ENCODE measurements at places on chromosomes 5 and 9. TPM values are rescaled to one million over a fixed set of nuclear protein-coding genes. Genes with fewer than 3 reads are reported as not detected.

- DNase-seq: no peak
Observed at GRCh38 chr5:39340506-39340905, 23.8 kb downstream of the C9 start.

DNA sequence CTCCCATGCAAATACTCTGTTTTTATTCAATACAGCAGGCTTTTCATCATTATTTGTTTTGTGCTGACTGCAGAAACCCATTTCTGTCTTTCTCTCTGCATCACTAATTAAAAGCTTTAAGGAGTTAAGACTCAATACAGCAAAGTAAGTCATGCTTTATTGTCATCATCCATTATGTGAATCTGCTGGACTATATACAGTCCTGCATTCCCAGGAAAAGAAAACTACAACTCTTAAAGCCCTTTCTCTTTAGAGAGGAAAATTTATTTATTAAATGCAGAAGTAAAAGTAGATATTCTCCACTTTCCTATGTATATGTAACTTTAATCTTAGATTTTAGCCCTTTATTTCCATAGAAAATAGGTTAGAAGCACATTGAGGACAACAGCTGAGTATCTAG is 706.6 kb upstream of the RGMB start:
- no peak for DNase-seq

DNA sequence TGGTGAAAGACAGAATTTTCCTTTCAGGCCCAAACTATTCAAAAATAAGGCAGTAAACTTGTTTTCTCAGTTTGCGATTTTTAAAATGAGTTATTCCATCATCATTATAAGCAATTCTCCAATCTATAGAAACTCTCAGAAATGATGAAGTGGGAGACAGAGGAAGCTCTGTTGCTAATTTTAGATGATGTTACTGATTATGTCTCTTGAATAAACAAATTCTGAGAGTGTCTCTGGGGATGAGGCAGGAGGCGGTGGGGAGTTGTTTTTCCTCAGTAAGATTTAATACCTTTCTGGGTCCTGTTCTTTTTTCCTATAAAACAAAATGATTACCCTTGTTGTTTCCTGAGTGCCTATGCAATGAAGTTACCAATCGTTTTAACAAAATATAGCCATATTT is 43.9 kb upstream of the TEX48 start:
- no peak for DNase-seq

DNA sequence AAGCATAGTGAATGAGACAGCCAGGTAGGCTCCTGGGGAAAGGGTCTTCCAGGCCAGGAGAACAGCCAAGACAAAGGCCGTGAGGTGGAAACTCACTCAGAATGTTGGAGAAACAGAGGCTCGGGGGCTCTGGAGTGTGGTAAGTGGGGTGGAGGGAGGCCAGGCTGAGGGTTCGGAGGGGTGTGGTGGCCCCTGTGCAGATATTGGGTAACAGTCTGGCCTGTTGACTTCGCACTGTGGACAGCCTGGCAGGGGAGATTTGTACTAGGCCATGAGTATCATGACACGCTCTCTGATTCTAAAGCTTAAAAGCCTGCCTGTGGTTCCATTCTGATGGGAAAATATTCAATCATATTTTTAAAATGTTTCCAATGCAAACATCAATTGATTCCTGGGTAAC is 239.3 kb downstream of the GADD45G start:
- no peak for DNase-seq

GRCh38 chr5:173940269-173940668 is 48.7 kb upstream of the C5orf47 start:
- no peak for DNase-seq

GRCh38 chr9:82332774-82333152 is 344.2 kb downstream of the SPATA31D1 start:
- no peak for DNase-seq

DNA sequence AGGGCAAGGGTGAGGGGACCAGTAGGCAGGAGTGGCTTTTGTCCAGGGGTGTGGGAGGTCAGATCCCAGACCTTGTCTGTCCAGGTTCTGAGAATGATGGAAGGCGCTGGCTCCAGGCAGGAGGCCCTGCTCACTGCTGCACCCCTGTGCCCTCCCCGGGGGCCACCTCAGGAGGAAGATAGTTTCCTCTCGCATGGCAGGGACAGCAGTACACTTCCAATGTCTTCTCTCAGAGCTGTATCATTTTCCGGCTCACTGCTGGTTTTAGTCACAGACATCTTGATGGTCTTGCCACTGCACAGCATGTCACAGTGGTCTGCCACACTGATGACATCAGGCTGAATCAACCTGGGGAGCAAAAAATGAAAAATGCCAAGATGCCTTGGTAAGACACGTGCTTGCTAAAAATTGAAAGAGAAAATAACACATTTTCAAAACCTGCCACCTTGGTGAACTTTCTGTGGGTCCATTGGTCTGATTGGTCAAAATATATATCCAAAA is 3.3 kb upstream of the SLC6A3 start:
- DNase-seq: no peak

DNA sequence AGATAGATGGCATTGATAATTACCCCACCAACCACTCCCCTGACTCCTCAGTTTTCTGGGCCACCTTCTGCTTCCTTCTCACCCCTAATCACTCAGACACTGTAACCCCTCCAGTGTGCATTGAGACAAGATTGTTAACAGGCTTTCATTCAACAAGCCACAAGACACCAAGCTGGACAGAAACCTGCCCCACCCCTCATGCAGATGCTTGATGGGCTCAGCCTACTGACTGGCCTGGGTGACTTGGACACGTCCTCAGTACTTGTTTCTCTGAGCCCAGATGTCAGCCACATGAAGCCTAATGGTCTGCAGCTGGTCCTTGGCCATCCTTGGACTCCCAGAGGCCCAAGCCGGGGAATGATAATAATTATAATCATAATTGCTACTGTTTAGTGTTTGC is 71.4 kb upstream of the SMIM23 start:
- DNase-seq: no peak

DNA sequence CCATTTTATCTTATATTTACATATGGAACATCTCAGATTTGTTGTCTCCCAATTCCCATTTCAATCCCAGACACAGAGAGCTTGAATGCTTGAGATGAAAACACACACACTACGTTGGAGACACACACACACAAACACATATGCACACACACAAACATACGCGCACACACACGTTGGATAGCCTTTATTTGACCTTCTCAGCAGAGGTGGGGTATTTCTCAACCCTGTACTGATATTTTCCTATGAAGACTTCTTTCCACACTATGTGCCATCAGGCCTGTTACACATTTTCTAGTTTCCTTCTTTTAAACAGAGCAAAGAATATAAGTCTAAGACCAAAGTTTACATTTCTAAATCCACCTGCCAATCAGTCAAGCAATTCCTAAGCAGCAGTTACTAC is 291.0 kb downstream of the TAF11L14 start:
- no peak for DNase-seq

GRCh38 chr5:16644301-16644889 is 27.6 kb upstream of the RETREG1 start:
- no peak for DNase-seq

- no peak for DNase-seq
Observed at GRCh38 chr9:117411547-117411946, 3.3 kb downstream of the ASTN2 start.

DNA sequence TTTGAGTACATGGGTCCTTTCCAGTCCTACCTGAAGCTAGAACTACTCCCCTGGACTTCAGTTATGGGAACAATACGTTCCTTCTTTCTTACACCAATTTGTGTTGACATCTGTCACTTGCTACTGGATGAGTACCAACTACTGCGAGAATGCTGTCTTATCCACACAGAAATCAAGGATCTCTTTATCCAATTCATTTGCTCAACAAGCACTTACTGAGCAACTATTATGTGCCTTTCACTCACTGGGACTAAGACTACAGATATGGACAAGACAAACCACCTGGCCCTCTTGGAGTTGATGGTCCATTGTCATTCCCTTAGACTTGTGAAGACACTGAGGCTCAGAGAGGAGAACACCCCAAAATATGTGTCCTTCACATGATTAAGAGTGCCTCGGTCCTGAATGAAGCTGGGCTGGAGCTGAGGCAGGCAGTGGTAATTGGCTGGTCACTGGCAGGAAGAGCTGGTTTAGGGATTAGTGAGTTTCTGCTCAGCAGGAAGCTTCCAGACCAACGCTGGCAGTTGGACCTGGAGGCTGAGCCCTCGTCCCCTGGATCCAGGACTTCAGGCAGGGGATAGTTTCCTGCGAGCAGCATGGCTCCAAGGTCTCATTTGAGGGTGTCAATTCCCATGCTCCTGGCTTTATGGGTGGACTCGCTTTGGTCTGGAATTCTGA is 8.4 kb upstream of the ARSI start:
- no peak for DNase-seq

- DNase-seq: no peak
Observed at GRCh38 chr9:569296-569695, 272.2 kb upstream of the DMRT1 start.

DNA sequence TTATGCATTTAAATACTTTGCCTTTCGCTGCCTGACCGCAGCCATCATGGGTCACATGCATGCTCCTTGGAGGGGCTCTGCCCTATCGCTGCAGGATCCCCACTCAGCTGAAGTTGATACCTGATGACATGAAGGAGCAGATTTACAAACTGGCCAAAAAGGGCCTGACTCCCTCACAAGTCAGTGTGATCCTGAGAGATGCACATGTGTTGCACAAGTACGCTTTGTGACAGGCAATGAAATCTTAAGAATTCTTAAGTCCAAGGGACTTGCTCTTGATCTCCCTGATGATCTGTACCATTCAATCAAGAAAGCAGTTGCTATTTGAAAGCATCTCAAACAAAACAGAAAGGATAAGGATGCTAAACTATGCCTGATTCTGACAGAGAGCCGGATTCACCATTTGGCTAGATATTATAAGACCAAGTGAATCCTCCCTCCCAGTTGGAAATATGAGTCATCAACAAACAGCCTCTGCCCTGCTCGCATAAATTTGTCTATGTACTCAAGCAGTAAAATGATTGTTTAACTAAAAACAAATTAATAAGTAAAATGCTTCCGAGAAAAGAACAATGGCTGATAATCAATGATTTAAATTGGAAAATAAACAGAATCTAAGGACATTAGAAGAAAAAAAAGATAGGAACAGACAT is 41.6 kb upstream of the PPP2CA start:
- DNase-seq: no peak

- DNase-seq: no peak
Observed at GRCh38 chr5:180612683-180613082, 21.4 kb upstream of the SCGB3A1 start.

- no peak for DNase-seq
Observed at GRCh38 chr5:73417303-73418034, 31.1 kb downstream of the FOXD1 start.

DNA sequence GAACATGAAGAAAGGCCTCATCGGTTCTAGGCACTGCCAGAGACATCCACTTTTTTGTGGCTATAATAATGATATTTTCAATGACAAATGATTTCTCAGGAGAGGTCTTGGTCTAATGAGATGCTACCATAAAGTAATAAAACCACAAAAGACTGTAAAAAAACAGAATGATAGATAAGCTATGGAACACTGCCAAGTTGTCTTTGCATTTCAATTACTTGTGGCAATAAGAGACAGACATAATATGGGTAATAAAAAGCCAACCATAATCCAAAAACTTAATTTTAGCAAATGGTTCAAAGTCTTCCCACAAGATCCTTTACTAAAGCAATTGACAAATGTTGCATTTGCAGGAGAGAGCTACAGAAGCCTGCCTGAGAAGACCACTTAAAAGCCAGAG is 292.5 kb downstream of the ATPSCKMT start:
- no peak for DNase-seq

DNA sequence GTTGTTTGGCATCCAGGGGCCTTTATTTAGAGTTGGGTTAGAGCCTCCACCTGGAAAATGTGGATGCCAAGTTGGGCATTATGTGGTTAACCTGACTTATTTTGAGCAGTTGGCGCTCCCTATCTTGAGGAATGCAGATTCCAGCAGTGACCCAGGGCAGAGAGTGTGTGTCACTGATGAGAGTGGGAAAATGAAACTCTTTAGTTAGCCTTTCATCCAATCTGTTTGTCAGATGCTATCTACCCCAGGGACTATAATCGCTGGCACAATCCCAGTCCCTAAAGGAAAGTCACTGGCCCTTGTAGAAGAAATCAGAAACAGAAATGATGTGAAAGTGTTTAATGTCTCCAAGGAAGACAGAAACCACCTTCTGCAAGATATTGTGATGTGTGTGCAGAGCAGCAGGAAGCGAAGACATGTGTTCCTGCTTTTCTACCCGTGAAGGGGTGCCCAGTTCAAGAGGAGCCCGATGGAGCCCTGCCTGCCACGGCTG is 10.2 kb upstream of the STING1 start:
- no peak for DNase-seq

The CATSPER3 gene
- 1.3 TPM for total RNA-seq

The HAPLN1 gene
- 1.5 TPM for total RNA-seq

The ALDH1A1 gene
- 84.1 TPM for total RNA-seq

The RNF14 gene
- 69.1 TPM for total RNA-seq

The RPL7A gene
- total RNA-seq: 1,457 TPM

The DMRT2 gene
- total RNA-seq: 10.2 TPM

The DAB2IP gene
- total RNA-seq: 111 TPM

The ENG gene
- total RNA-seq: 35.5 TPM

The ANKRD18B gene
- total RNA-seq: 0.49 TPM

The PCDHB10 gene
- total RNA-seq: 4.9 TPM

The NR5A1 gene
- not detected for total RNA-seq

The BRINP1 gene
- total RNA-seq: 0.25 TPM

The OTULINL gene
- 33.9 TPM for total RNA-seq

Measured in mucosa of descending colon (tissue), 3 donors.